ENCODE measurements at places on chromosomes 4 and X. TPM values are rescaled to one million over a fixed set of nuclear protein-coding genes. Genes with fewer than 3 reads are reported as not detected.
A peak's percentile ranks its signal among the peaks of the same experiment; 100 is the strongest.

- peak; percentile 16 for DNase-seq
Measured at GRCh38 chr4:105895583-105896460, 551 bp downstream of the NPNT start.

DNA sequence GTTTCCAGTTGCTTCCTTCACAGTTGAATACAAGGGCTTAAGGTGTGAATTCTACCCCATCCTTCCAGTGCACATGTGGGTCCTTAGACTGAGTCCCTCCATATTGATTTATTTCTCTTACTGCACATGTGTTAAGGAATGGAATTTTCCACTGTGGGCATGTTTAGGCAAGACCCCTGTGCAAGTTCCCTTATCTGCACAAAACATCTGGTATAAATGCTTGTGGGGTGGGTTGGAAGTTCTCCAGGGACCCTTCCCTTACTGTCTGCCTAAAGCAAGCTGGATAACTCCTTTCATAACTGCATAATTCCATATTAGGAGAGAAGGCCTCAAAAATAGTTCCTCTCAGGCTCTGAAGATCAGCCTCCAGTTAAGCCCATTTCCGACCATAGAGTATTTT, 570.9 kb downstream of the ADGRL3 start:
- DNase-seq: no peak

MAPK10 gene
- 6.6 TPM for polyA plus RNA-seq

POLN gene
- 1.5 TPM for polyA plus RNA-seq

GRCh38 chrX:50971395-50971794, 60.9 kb downstream of the BMP15 start:
- no peak for DNase-seq

- DNase-seq: no peak
Measured at GRCh38 chr4:183291070-183291469, 29.0 kb downstream of the CLDN22 start.

All from right cardiac atrium (tissue), 5 donors.